WTC11 (cell line): ENCODE measurements at places on chromosomes 11 and 22.

- peak; percentile 41 for DNase-seq
Observed at GRCh38 chr22:50089682-50090411, at the start of gene MOV10L1. Gene MOV10L1 (plus strand): TSS chr22:50090006. CDS start chr22:50090089, 83 bp downstream.

DNA sequence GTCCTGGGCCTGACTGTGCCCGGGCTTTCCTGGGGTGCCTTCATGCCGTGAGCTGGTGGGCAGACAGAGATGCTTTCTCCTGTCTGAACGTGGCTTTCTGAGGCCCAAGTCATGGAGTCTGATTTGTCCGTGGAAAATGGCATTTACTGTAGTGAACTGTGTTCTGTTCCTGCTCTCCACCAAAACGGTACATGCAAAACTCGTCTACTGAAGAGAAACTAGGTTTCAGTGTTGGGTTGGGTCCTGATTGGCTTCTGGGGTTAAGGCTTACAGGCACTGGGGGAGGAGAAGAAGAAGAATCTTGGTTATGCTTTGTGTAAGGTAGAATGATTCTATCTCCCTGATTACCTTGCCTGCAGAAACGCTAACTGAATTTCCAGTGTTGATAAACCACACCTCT is 541.7 kb downstream of the NTM start:
- DNase-seq, result no peak

DNA sequence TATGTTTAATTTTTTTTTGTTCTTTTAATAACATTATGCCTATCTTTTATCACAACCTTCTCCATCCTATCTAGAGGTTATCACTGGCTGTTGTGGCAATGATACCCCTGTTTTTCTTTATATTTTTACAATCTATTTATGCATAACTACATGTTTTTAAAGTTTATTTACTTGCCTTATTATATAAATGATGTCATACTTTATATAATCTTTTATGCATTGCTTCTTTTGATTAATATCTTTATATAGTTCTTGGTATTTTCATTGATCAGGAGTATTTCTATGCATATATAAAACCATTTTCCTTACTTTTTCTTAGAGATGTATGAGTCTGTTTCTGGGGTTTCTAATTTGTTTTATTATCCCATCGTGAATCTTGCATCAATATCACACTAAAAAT is 719.8 kb upstream of the RAG2 start:
- no peak for DNase-seq

GRCh38 chr11:111528557-111528956 is 12.0 kb upstream of the LAYN start:
- DNase-seq, result no peak

- no peak for DNase-seq
Observed at GRCh38 chr11:57432149-57432561, 5.2 kb upstream of the SLC43A3 start.

GRCh38 chr11:45517171-45517770 is 148.2 kb downstream of the CHST1 start:
- no peak for DNase-seq

- DNase-seq, result no peak
Observed at GRCh38 chr11:123404676-123405075, 25.4 kb upstream of the GRAMD1B start.

- DNase-seq, result no peak
Observed at GRCh38 chr22:36177160-36177559, 16.6 kb upstream of the APOL3 start.

DNA sequence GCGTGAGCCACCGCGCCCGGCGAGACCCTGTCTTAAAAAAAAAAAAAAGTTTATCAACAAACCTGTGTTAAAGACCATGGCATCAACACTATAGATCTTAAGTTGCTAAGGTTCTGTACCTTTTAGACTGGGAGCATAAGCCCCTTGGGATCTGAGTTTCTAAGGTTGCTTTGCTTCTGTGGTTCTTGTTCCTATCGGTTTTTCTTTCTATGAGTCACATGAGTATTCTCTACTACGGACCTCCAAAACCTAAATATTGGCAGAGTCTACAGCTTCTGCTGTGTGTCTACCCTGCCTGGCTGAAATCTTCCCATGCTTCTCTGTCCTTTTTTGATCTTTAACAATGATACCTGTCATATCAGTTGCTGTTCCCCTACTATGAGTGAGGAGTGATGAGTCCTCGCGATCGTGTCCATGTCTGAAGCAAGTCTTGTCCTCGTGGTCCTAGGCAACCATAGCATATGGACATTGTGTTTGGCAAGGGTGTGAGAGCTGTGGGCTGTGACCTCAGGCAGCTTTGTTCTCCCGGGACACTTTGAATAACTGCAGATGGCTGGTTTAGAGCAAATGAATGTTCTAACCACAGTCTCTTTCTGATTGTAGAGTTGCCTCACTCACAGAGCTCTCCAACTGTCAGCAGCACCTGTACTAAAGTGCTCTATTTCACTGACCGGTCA is 9.0 kb upstream of the DLAT start:
- DNase-seq, result no peak

- no peak for DNase-seq
Observed at GRCh38 chr11:14584035-14584363, 59.6 kb upstream of the PDE3B start.

GRCh38 chr11:38169286-38169685 is 1571.2 kb upstream of the RAG2 start:
- no peak for DNase-seq
